NCI-H1417 treated with DMSO at 0.1 percent for 48 hours (cell line): ENCODE measurements at places on chromosomes 2 and 18.

DNA sequence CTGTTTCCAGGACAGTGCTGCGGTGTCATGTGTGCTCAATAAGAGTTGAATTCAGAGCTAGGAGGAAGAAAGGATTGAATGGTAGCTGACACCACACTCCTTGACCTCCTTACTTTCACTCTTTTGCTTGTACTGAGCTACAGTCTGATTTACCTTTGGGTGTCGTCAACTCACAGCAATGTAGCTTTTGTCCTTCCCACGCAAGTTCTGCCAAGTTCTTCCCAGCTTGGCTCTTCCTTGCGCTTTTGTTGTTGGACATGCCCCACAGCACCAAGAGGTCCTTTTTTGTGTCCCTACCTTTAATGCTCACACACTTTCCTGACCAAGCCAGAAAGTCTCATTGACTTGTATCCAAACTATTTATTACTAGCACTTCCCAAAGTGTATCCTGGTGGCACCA is 38.3 kb upstream of the ITGB6 start:
- DNase-seq: no peak

GRCh38 chr2:48696881-48697280 is 58.6 kb downstream of the LHCGR start:
- no peak for DNase-seq

- DNase-seq: no peak
Measured at GRCh38 chr2:129816813-129817574, 162.5 kb upstream of the RAB6C start.

- DNase-seq: no peak
Measured at GRCh38 chr18:61697306-61697909, 195.4 kb downstream of the RNF152 start.

GRCh38 chr2:168934826-168935225 is 33.7 kb downstream of the G6PC2 start:
- no peak for DNase-seq

DNA sequence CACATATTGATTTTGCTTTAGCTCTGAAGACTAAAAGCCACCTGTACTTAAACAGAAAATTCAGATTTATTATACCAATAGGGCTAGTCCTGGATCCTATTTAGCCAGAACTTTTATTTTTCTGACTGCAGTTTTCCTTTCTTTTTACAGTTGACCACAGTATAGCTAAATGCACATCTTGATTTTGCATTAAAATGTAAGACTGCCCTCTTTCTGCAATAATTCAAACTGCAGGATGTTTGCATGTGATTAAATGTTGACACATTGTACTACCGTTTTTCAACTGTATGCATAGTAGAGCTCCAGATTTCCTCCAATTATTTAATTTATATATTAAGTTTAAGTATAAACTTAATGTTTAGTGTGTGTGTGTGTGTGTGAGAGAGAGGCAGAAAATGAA is 1262.9 kb downstream of the SUCLG1 start:
- no peak for DNase-seq
